ENCODE measurements at places on chromosomes 12 and 14. TPM values are rescaled to one million over a fixed set of nuclear protein-coding genes. Genes with fewer than 3 reads are reported as not detected.

Gene SERPINA12
- total RNA-seq = not detected

GRCh38 chr14:50830044-50830931, 674 bp downstream of the NIN start:
- peaks cover 78% of the 10 kb centered on the region for H3K4me1 ChIP-seq
- DNase-seq = peak; percentile 70
- peaks cover 5% of the 10 kb centered on the region for H3K36me3 ChIP-seq

- H3K27ac ChIP-seq = no peak overlapping the region
- H3K36me3 ChIP-seq = peaks cover 4% of the 10 kb centered on the region
- H3K4me1 ChIP-seq = no peaks in the 10 kb centered on the region
- DNase-seq = no peak
Observed at GRCh38 chr14:31613188-31613587, 52.0 kb downstream of the NUBPL start.

GRCh38 chr12:100566887-100567637, 6.4 kb upstream of the GAS2L3 start:
- no peak overlapping the region for H3K27ac ChIP-seq
- H3K36me3 ChIP-seq = no peaks in the 10 kb centered on the region
- peak; percentile 3 for DNase-seq
- no peak overlapping the region for H3K4me3 ChIP-seq
- H3K27me3 ChIP-seq = peaks cover 49% of the 10 kb centered on the region

DNA sequence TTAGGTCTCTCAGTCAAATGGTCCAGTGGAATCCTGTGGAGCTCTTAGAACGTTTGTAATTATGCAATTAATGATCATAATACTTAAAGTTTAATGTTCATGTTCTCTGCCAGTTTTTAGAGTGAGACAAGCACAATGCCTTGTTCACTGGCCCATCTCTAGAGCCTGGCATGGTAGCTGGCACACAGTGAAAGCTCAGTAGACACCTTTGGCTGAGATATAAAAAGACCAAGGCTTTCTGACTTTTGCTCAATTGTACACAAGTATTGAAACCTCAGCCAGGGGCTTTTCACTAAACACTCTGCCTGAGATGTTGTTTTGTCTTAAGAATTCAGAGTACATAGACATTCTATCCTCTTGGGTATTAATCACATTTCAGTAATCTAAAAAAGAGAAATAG, 241.8 kb upstream of the ATP2B1 start:
- peaks cover 42% of the 10 kb centered on the region for H3K4me1 ChIP-seq
- H3K27ac ChIP-seq = peak overlapping the region; percentile 32
- no peak for DNase-seq
- no peaks in the 10 kb centered on the region for H3K27me3 ChIP-seq
- no peaks in the 10 kb centered on the region for H3K36me3 ChIP-seq

DNA sequence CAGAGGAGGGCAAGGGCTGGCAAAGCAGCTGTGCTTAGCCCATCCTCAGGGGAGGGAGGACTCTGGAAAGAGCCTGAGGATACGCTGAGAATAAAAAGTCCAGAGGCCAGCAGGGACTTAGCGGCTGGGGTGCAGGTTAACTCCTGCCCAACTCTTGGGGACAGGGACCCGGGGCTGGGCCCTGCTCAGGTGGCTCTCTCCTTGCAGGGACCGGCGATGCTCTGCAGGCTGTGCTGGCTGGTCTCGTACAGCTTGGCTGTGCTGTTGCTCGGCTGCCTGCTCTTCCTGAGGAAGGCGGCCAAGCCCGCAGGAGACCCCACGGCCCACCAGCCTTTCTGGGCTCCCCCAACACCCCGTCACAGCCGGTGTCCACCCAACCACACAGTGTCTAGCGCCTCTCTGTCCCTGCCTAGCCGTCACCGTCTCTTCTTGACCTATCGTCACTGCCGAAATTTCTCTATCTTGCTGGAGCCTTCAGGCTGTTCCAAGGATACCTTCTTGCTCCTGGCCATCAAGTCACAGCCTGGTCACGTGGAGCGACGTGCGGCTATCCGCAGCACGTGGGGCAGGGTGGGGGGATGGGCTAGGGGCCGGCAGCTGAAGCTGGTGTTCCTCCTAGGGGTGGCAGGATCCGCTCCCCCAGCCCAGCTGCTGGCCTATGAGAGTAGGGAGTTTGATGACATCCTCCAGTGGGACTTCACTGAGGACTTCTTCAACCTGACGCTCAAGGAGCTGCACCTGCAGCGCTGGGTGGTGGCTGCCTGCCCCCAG, 2.8 kb downstream of the B3GNT4 start:
- H3K4me3 ChIP-seq = no peak overlapping the region
- peaks cover 25% of the 10 kb centered on the region for H3K27me3 ChIP-seq
- H3K36me3 ChIP-seq = peaks cover 7% of the 10 kb centered on the region
- H3K4me1 ChIP-seq = peaks cover 9% of the 10 kb centered on the region
- H3K27ac ChIP-seq = no peak overlapping the region

All from activated T-cell treated with anti-CD3 and anti-CD28 coated beads, Interleukin-2, amount 50 U/mL, for 72 hours (primary cell).